ENCODE measurements at places on chromosomes 1 and 21.

GRCh38 chr1:236011641-236012040, 53.2 kb downstream of the NID1 start:
- no peak for DNase-seq

GRCh38 chr1:15950302-15950701, 25.6 kb downstream of the ZBTB17 start:
- DNase-seq = no peak

- DNase-seq = no peak
These were observed 71.5 kb downstream of the NR5A2 start for GRCh38 chr1:200099040-200099439.

GRCh38 chr1:221337106-221337505, 404.8 kb downstream of the DUSP10 start:
- no peak for DNase-seq

- no peak for DNase-seq
These were observed 141.1 kb downstream of the KCNH1 start for GRCh38 chr1:210992837-210993236.

- DNase-seq = no peak
These were observed 183.9 kb downstream of the CAMTA1 start for GRCh38 chr1:6969106-6969505.

DNA sequence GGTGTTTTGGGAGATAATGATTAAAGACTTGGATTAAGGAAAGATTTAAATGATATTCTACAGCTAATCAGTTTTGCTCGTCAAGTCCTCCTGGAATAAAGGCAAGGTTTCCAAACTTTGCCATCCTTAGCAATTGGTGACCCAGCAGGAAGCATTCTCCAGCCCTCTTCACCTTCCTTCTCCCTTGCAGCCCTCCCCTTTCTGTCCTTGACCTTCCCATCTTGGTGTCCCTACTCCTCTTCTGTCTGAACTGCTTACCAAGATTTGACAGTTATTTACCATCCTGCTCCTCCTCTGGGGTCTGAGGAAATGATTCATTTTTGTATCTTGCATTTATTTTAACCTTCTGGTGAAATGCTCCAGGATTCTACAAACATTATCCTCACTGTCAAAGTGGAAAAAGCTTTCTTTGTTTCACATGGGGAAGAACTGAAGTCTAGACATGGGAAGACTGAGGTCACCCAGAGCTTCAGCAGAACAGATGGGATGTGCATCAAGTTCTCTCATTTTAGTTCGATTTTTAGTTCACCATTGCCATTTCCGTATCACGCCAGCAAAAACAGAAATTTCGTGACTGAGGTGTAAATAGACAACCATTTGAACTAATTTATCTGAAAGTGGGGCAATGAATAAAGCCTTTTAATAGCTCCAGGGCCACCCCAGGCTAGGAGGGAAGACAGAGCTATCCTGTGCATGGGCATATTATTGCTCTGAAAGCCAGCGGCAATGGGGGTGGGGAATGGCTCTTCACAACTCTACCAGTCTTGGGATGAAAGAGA, 504.4 kb upstream of the PLXNA2 start:
- DNase-seq = no peak

GRCh38 chr1:147627435-147628110, 42.8 kb downstream of the ACP6 start:
- peak; percentile 38 for DNase-seq

GRCh38 chr1:43008115-43009060, 49.7 kb upstream of the SLC2A1 start:
- DNase-seq = no peak

DNA sequence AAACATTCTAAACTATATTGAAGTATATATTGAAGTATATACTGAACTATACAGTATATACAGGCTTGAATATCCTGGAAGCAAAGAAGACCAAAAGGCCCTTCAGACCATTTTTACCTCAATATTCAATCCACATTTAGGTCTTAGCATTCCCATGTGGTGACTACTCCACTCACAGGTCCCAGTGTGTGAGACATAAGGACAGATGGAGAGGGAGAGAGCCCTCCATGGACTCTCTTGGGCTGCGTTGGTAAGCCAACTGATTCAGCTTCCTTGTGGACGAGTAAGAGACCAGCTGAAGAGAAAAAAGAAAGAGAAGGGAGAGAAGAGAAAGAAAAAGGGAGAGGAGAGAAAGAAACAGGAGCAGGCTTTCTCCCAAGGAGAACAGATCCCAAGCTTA, 37.3 kb upstream of the ZRANB2 start:
- no peak for DNase-seq

Data from SJSA1 (cell line).